ENCODE measurements at places on chromosomes 3 and 15. TPM values are rescaled to one million over a fixed set of nuclear protein-coding genes. Genes with fewer than 3 reads are reported as not detected.

HDAC11 gene
- total RNA-seq = 11.6 TPM

SLC28A1 gene
- total RNA-seq = not detected

TRPM7 gene
- 51.1 TPM for total RNA-seq

AZI2 gene
- 87.1 TPM for total RNA-seq

CA12 gene
- 93.6 TPM for total RNA-seq

PRR23E gene
- not detected for total RNA-seq

FETUB gene
- total RNA-seq = not detected

CAMKV gene
- not detected for total RNA-seq

GLDN gene
- 6.5 TPM for total RNA-seq

CDCP1 gene
- 7.7 TPM for total RNA-seq

UPK1B gene
- total RNA-seq = 0.40 TPM

ROBO2 gene
- total RNA-seq = 3.2 TPM

C3orf20 gene
- 0.13 TPM for total RNA-seq

KIF15 gene
- 11.0 TPM for total RNA-seq

STRIT1 gene
- total RNA-seq = not detected

MCTP2 gene
- total RNA-seq = 1.2 TPM

IQCF5 gene
- total RNA-seq = not detected

XCR1 gene
- total RNA-seq = not detected

PLSCR4 gene
- 99.1 TPM for total RNA-seq

NSMCE3 gene
- total RNA-seq = 7.5 TPM

CMTM8 gene
- total RNA-seq = 0.53 TPM

FANCD2OS gene
- total RNA-seq = not detected

HCLS1 gene
- 13.3 TPM for total RNA-seq

STAB1 gene
- 6.5 TPM for total RNA-seq

CKMT1B gene
- not detected for total RNA-seq

TRANK1 gene
- total RNA-seq = 14.9 TPM

TRAT1 gene
- total RNA-seq = not detected

GOLGA8G gene
- not detected for total RNA-seq

RSL24D1 gene
- total RNA-seq = 65.1 TPM

PRTG gene
- 0.62 TPM for total RNA-seq

C2CD4A gene
- 0.06 TPM for total RNA-seq

MOBP gene
- not detected for total RNA-seq

SPSB4 gene
- not detected for total RNA-seq

C15orf61 gene
- 2.3 TPM for total RNA-seq

PPM1M gene
- total RNA-seq = 19.5 TPM

LRRIQ4 gene
- 0.06 TPM for total RNA-seq

B3GNT5 gene
- total RNA-seq = 5.5 TPM

KBTBD13 gene
- not detected for total RNA-seq

THAP10 gene
- 2.1 TPM for total RNA-seq
